NCI-H446 (cell line): ENCODE measurements at places on chromosomes 6 and 20.

DNA sequence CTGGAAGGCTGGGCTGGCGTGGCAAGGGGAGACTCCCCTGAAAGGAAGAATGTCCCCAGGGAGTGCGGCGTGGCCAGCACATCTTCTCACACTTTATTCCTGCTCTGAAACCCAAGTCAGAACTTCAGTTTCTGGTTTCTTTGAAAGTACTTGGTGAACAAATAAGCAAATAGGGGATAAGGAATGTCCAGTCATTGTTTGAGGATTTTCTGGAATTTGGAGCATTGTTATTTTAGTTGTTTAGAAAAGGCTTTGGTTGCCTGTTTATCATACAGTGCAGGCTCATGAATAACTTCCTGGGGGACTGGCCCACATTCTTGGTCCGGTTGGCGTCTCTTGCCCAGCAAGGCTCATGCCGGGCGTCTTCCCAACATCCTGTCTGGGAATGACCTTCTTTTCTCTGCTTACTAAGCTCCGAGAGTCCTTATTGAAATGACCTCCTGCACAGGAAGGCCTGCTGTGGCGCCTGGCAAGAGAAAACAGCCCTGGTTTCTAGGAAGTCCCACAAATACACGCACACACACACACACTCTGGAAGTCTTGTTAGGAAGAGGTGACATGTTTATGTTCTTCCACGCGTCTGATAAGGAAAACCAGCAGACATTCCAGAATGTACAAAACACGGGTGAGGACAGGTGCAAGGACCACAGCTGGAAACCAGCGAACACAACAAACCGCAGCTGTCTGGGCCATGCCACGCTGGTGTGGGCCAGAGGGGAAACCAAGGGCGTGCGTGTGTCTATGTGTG lies 71.9 kb downstream of the TMEM170B start:
- no peak for DNase-seq

GRCh38 chr20:62905536-62906117 lies 20.7 kb downstream of the DIDO1 start:
- DNase-seq: no peak

GRCh38 chr20:31485450-31486339 lies 10.6 kb downstream of the REM1 start:
- DNase-seq: no peak

- DNase-seq: peak; percentile 64
These were observed 6.2 kb downstream of the COL9A3 start for GRCh38 chr20:62822788-62823651.

DNA sequence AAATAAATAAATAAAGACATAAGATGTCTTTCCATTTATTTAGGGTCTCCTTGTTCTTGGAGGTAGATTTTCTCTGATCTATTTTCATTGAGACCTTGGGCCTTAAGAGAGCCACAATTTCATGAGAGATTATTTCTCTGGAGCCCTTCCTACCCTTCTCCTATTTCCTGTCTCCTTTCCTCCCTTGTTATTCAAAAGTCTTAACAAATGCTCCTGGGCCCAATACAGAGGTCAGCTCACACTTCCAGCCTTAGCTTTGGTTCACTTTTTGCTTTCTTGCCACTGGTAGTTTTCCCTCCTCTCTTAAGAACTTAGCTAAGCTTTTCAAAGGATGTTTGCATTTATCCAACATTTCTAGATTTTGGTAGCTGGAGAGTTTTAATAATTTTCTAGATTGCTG lies 44.0 kb downstream of the PTPRA start:
- no peak for DNase-seq

GRCh38 chr6:50271266-50271665 lies 221.5 kb upstream of the DEFB112 start:
- no peak for DNase-seq

DNA sequence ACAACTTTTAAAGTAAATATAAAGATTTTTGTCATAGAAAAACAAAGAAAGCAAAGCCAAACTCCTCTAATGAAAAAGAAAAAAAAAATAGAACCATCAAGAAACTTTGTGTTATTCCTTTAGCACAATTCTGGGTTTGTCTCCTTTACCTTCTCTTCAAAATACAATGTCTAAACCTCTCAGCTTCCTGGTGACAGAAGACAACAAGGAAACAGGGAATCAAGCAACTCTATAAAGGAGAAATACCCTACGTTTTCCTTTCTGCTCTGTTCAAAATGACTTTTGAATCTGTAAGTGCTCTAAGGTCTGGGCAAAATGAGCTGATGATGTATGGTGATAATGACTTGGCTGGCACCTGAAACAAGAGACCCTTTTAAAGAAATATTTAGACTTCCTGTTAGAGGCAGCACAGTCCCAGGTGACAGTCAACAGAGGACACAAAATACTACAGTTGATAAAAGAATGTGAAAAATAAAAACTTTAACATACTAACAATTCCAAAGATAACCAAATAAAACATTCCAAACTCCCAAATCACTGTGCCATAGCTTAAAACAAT lies 101.4 kb downstream of the PRDM1 start:
- no peak for DNase-seq

- no peak for DNase-seq
These were observed 489.8 kb upstream of the SOX4 start for GRCh38 chr6:21103626-21104224.
